T-cell (primary cell): ENCODE measurements at places on chromosomes 2 and 18. TPM values are rescaled to one million over a fixed set of nuclear protein-coding genes. Genes with fewer than 3 reads are reported as not detected.

DNA sequence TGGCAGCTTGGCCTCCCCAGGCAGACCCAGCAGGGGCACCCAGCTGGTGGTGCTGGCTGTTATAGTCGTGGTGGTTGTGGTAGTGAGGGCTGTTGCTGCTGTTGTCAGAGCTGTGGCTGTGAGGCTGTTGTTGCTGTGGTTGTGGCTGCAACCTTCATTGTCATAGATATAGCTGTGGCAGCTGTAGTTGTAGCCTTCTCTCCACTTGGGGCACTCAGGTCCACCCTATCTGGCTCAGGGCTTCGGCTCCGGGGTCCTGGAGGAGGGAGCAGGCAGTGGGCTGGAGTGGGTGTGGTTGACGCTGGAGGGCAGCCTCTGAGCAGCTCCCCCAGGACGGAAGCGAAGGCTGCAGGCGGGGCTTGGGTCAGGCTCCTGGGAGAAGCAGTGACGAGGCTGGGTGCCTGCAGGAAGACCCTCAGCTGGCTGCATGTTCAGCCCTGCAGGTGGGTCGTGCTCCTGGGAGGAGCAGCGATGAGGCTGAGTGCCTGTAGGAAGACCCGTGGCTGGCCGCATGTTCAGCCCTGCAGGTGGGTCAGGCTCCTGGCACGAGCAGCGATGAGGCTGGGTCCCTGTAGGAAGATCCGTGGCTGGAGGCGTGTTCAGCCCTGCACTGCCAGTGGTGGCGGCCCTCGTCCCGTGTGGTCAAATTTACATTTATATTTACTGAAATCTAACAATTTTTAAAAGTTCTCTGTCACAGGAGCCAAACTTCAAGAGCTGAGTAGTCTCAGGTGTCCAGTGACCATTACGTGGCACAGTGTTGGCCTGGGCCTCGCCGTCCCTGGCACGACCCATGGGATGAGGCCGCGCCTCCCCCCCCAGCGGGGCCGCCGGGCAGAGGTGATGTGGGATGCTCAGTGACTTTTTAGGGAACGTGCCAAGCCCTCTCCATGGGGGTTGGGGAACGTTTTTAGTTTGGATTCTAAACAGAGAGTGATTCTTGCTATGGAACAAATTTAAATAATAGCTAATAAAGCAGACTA lies 79.2 kb upstream of the PXDN start:
- DNase-seq = no peak

GRCh38 chr2:163657281-163657656 lies 78.5 kb downstream of the FIGN start:
- no peak for DNase-seq

PRSS56 gene
- not detected for total RNA-seq

GRCh38 chr2:40300391-40300790 lies 151.5 kb downstream of the SLC8A1 start:
- DNase-seq = no peak

MALT1 gene
- 54.5 TPM for total RNA-seq

GRCh38 chr2:38038682-38039081 lies 37.3 kb downstream of the CYP1B1 start:
- DNase-seq = no peak

TSPYL6 gene
- not detected for total RNA-seq

CD28 gene
- 118 TPM for total RNA-seq

GRCh38 chr2:190180313-190181122 lies 118.0 kb upstream of the MSTN start:
- DNase-seq = peak; percentile 1

GRCh38 chr2:236631281-236631855 lies 61.7 kb downstream of the ACKR3 start:
- DNase-seq = no peak

GRCh38 chr18:73431620-73432019 lies 563.8 kb upstream of the NETO1 start:
- DNase-seq = no peak

DNA sequence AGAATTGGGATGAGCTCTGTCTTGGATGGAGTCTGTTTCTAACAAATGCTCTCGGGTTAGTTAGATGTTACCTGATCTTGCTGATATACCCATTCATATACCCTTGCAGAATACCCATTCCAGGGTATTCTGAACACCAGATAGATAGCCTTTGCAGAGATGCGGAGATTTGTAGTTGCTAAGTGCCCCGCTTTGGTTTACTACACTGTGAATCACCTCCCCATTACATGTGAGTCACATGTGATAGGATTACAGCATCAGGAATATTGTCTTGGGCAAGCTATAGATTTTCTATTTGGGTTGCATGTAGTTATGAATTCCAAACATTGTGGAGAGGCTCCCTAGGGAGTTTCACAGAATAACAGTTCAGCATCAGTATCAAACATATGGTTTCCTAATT lies 3.8 kb downstream of the VSNL1 start:
- no peak for DNase-seq

DNA sequence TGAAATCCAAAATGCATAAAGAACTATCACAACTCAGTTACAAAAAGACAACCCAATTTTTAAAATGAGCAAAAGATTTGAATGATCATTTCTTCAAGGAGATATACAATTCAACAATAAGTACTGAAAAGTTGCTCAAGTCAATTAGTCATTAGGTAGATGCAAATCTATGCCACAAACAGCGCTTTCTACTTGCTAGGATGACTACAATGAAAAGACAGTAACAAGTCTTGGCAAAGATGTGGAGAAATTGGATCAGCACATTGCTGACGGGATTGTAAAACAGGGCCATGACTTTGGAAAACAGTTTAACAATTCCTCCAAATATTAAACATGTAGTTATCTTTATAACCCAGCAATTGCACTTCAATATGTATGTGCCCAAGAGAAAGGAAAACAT lies 166.3 kb upstream of the MC4R start:
- no peak for DNase-seq

GRCh38 chr2:223218587-223219178 lies 166.7 kb downstream of the KCNE4 start:
- no peak for DNase-seq

GRCh38 chr2:206443735-206444527 lies 599 bp downstream of the ADAM23 start:
- no peak for DNase-seq

ALPP gene
- 0.16 TPM for total RNA-seq

GRCh38 chr2:26086155-26086637 lies 52.3 kb downstream of the RAB10 start:
- no peak for DNase-seq

DNA sequence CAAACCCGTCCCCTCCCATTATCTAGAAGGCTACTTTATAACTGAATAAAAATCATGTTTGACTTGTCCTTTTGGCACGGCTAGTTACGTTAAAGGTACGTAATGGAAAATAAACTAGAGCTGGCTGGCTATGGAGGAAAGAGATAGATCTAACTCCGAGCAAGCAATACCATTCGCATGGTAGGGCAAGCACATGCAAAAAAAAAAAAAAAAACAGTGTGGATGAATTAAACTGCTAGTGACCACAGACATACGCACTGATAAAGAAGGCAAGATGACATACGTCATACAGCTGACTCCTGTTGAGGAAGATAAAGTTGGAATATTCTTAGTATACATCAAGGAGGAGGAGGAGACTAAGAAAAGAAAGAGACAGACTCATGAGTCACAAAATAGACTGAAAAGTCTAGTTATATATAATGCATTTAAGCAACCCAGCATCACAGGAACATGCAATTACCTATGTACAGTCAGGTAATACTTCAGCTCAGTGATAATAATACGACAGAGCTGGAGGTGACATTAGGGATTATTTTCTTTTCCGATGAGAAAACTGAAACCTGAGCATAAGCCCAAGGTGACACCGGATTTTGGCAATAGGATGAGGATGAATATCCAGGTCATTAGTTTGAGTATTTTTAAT lies 37.9 kb upstream of the NARS1 start:
- no peak for DNase-seq

RAB27B gene
- 3.0 TPM for total RNA-seq

HAT1 gene
- total RNA-seq = 20.0 TPM

GRCh38 chr18:23384778-23385736 lies 68.0 kb upstream of the RIOK3 start:
- no peak for DNase-seq

- no peak for DNase-seq
Observed at GRCh38 chr2:56102866-56103265, 80.9 kb upstream of the CCDC85A start.

- DNase-seq = peak; percentile 41
Observed at GRCh38 chr2:73112026-73112912, 479 bp downstream of the RAB11FIP5 start.

- no peak for DNase-seq
Observed at GRCh38 chr2:167487728-167488127, 599.4 kb downstream of the XIRP2 start.

DNA sequence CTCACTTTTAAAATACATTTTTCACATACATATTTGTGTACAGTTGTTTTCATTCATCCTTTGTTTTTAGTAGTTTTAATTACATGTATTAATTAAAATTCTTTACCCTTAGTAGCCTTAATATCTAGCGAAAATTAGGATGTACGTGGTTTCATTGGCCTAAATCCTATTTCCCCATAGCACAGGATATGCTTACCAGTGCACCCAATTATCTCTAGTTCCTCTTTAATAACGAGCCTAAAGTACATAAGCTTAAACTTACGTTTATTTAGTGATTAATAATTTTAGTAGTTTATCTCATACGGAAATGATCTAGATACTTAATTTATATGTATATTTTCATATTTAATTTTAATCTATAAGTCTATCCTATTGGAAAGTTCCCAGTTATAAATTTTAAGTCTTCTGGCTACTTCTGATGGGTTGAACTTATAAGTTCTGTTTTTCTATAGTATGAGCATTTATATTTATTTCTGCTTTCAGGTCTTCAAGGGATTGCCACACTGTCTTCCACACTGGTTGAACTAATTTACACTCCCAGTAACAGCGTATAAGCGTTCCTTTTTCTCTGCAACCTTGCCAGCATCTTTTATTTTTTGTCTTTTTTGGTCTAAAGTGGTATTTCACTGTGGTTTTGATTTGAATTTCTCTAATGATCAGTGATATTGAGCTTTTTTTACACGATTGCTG lies 21.4 kb upstream of the RUFY4 start:
- DNase-seq = no peak

TP53I3 gene
- total RNA-seq = 0.47 TPM

DNA sequence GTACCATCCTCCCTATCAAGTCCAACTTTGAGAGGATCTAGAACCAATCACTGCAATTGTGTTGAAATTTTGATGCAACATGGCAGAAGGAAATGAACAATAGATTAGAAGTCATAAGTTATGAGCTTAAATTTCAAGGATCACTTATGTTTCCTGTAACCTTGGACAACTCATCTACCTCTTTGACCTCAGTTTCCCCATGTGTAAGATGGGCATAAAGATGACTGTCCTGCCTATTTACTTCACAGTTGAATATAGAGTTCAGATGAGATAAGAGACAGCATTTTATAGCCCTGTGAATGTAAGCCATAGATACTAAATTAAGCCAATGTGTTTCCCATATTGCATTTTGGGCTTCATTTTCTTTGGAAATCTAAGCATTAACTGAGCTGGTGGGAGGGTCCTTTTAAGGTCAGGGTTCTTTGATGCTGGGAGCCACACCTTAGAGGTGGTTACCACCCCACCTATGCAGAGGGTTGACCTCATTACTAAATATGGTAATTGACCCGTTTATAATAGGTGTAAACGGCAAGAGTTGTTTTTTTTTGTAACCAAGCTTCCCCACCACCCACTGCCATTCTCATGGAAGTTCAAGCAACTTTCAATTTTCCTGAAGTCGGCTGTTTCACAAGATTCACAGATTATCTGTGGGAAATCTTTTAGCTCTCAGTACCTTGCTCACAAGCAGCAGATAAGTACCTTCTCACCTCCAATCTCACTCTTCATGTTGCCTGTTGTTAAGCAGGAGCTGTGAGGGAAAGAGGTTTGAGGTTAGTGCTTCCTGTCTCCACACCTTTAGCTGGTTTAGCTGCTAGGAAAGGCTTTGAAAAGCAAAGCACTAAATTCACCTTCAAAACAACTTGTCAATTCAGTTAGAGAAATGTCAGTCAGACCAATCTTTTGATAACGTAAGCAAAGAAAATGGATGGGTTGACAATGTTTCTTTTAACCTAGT lies 13.3 kb downstream of the CD28 start:
- DNase-seq = peak; percentile 34

SDC1 gene
- not detected for total RNA-seq

- DNase-seq = no peak
Observed at GRCh38 chr2:105176429-105176828, 65.1 kb upstream of the GPR45 start.
